Stimulated activated CD8-positive, alpha-beta memory T cell treated with anti-CD3 and anti-CD28 coated beads, Interleukin-2, amount 100 ng/mL, for 48 hours (primary cell): ENCODE measurements at places on chromosomes 3 and 15.

DNA sequence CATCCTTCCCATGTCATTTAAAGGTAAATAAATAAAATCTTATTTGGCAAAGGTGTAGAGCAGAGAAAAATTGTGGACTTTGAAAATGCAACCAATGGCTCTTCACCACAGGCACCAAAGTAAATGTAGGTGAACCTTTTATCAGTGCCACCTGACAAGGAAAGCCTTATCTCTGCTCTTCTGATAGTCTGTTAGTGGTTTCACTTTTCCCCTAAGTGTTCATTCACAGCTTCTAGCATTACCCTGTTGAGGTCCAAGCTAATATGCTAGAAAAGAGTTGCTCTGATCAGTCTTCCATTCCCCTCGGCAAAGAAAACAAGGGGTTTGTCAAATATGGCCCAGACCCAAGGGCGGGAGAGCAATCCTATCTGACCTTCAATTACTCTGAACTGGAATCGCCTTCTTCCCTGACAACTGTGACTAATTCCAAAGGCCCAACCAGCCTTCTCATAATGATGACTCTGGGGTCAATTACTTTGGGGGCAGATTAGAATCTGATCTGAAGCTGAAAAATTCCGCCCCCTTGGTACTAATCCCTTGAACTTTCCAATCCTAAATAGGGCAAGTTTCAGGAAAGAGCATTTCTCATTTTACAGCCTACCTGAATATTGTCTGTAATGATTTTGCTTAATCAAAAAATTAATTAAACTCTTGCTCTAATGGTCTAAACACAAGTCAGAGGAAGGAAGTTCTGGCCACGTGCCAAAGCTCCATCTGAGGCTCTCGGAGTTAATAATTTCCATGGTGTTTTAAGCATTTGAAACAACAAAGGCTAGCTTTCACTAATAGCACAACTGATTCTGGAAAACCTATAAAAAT, 52.4 kb downstream of the SETMAR start:
- DNase-seq: no peak

GRCh38 chr3:150520408-150520807, 25.9 kb downstream of the SERP1 start:
- no peak for DNase-seq

- no peak for DNase-seq
These were observed 106.1 kb upstream of the FRMD4B start for GRCh38 chr3:69491975-69492374.

- DNase-seq: no peak
These were observed 55.8 kb downstream of the ADCY5 start for GRCh38 chr3:123392871-123393620.

DNA sequence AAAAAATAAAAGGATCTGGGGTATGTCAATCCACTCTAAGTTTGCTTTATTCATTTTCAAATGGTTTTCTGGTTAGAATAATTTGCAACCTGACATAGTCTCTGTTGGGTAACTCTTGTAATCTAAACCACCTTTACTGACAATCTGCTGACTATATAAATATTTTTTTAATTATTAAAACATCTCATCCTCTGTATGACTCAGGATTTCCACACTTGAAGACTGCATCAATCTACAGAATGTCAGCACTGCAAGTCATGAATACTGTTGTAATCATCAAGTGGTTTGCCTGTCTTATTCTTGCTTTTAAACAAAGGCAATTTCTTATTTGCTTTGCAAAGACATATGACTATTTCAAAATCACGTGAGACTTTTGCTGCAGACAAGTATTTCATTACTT, 42.1 kb downstream of the VGLL3 start:
- no peak for DNase-seq
